ENCODE measurements at places on chromosomes 7 and 10.
A peak's percentile ranks its signal among the peaks of the same experiment; 100 is the strongest.

- no peak for DNase-seq
Observed at GRCh38 chr7:146424084-146424483, 307.5 kb downstream of the CNTNAP2 start.

DNA sequence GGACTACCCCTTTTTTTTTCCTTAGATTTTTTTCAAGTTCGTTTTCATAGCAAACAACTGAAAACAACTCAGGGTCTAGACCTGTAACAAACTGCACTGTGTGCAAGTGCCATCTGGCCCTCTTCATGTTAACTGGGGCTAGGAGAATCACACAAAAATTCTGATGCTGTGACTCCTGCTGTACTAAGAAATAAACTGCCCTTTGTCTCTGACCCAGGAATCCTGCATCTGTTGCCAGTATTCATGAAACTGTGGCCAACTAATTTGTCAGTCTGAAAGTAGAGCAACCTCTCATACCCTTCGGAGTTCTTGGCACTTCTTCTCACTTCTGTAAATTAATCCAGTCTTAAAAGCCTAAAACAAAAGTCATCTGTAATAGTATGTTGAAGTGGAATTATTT lies 218.4 kb upstream of the PCDH15 start:
- no peak for DNase-seq

GRCh38 chr10:6875269-6875865 lies 295.3 kb upstream of the PRKCQ start:
- no peak for DNase-seq

DNA sequence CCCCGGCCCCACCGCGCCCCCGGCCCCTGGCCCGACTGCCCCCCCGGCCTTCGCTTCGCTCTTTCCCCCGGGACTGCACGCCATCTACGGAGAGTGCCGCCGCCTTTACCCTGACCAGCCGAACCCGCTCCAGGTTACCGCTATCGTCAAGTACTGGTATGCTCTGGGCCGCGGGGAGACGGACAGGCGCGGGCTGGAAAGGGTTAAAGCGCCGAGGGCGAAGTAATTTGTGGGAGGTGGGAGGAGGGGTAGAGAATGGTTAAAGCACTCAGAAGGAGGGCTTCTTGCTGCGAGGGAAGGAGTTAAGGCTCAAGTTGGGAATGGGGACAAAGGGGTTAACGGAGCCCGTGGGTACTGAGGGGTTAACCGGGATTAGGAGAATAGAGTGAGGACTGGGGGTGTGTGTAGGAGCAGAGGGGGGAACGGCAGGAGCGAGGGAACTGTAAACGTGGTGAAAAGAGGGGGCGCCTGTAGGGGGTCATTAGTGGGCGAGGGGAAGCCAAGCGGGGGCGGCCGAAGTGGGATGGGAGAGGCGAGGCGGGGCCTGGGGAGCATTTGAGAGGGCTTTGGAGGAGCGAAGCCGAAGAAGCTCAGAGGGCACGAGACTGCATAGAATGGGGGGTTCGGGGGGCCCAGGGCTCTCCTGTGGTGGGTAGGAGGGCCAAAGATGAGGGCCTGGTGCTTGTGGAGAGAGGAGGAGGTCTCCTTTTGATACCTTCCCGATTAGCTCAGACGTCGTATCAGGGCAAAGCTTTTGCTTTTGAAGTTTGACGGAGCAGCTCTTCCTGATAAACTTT lies 605 bp downstream of the SUFU start:
- DNase-seq = peak; percentile 26

DNA sequence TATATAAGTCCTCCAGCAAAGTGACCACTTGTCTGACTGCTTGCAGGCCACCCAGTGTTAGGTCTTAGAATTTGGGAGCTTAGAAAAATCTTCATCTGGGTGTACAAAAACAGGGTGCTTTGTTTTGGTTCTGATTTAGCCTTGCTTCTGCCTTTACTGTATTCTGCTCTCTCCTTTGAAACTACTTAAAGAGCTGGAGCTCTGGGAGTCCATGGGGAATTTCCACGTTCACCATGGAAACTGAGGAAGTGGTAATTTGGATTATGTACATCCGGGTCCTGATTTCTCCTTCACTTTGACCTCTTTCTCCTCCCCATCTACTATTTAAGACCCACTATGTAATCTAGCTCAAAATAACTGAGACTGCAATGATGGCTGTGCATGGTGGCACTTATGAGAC lies 103.0 kb downstream of the JAZF1 start:
- DNase-seq = no peak

DNA sequence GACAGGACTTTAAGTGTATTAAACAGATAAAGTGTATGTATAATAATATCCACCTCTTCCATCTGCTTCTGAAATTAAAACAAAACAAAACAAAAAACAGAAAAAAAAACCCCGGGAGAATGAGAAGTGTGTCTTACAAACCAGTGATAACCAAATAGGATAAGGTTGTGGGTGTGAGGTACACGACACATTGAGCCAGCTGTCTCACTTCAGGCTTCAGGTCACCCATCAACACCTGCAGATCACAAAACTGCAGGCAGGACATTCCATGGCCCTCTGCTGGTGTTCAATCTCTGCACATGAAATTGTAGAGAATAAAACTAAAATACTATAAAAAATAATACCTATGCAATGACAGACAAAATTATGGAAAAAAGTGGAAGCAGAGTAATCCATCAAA lies 339.9 kb downstream of the SFMBT2 start:
- DNase-seq = no peak

DNA sequence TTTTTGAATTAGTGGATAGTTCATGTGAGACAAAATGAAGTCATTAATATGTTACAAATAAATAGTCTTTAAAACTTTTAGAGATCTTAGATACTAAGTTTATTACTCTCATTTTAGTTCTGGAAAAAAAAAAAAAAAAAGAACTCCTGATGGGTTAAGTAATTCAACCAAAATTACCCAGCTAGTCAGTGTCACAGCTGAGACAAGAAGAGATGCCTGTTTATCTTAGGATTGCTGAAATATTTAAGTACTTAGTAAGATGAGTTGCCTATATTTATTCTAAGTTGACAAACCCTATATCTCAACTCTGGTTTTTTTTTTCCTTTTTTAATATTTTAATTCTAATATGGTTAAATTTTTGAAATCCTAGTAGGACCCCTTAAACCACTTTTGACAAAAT lies 781.0 kb upstream of the LRRN3 start:
- DNase-seq = no peak

GRCh38 chr10:56035489-56035888 lies 325.6 kb downstream of the ZWINT start:
- DNase-seq = no peak
